ENCODE measurements at places on chromosomes 1 and 21.

DNA sequence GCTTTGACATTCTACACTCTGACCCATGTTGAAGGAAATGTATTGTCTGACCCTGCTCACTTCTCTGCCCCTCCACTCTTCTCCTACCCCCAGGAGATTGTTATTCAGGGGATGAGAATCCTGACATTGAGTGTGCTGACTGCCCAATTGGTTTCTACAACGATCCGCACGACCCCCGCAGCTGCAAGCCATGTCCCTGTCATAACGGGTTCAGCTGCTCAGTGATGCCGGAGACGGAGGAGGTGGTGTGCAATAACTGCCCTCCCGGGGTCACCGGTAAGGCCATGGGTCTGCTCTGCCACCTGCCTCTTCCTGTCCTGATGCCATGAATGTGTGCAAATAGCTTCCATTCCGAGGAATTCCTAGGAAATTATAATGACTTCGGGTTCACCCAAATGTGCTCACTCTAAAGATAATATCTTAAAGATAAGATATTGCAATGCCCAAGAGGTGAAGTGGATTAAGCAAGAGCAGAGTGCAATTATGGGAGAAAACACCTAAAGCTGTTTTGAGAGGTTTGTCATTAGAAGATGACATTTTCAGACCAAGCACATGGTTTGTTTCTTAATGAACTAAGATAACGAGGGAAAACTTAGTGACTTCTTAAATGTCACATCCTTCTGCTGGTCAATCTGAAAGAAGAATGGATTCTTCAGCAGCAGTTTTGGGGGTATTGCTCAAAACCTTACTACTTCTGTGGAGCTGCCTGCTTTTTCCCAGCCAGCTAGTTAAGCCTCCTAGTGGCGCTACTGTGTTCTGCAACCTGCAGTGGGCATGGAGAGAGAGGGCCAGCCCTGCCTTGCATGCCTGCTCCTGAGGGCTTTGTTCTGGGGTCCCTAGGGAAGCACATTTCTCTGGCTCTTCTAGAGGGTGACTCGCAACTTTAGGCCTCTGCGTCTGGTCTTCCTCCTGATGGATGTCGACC is 41.6 kb downstream of the LAMC2 start:
- no peak for DNase-seq

GRCh38 chr1:220882061-220882891 is 3.0 kb downstream of the HLX start:
- no peak for DNase-seq

- DNase-seq = no peak
These were observed 399.8 kb upstream of the LRRC7 start for GRCh38 chr1:69167876-69168275.

GRCh38 chr1:186155594-186155993 is 219.5 kb downstream of the TPR start:
- DNase-seq = no peak

DNA sequence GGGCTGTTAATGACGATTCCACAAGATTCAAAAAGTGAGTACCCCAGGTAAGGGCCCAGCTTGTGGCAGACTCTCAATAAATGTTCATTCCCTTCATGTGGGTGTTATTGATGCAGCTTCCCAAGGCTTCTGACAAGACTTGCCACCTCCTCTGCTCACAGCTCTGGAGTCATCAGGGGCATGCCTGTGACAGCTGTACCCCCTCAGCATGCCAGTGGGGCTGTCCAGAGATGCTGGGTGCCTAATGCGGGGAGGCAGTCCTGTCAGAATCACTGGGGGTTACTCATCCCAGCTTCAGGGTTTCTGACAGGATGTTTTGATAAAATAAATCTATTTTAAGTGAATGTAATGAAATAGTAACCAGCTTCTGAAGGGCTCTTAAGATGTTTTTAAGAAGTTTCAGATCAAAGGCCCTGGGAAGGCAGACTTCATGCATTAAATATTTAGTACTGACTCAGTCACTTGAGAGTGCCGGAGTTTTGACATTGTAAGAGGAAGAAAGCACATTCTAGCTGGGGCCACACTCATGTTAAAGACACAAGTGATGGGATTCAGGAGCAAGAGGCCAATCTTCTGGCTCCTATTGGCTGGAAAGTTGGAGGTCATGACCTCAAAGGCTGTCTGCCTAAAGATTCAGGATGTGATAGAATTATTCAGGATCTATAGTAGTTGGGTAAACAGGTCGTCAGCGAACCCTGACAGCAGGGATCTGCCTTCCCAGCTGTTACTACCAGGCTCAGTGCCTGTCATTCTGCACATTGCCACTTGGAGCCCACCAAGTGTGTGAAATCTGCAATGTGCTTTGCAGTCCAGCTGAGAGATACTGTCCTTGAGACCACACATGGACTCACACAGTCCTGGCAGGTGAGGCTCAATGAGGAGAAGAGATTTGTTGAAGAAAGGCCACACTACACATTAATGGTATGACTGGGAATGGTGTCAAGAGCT is 239.6 kb upstream of the BEND5 start:
- DNase-seq = no peak

DNA sequence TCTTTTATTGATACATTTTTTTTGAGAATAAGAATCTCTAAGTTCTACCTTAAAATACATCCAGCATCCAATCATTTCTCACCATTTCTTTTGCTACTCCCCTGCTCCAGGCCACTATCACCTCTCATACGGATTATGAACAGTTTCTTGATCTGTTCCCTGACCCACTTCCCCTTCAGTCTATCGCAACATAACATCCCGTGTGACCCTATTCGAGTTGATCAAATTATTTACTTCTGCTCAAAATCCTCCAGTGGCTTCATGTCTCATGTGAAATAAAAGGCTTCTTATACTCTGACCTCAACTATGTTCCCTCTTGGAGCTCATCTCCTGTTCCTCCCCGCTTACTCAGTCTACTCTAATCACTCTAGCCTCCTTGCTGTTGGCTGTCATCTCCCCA is 5.2 kb downstream of the ALG14 start:
- DNase-seq = no peak

DNA sequence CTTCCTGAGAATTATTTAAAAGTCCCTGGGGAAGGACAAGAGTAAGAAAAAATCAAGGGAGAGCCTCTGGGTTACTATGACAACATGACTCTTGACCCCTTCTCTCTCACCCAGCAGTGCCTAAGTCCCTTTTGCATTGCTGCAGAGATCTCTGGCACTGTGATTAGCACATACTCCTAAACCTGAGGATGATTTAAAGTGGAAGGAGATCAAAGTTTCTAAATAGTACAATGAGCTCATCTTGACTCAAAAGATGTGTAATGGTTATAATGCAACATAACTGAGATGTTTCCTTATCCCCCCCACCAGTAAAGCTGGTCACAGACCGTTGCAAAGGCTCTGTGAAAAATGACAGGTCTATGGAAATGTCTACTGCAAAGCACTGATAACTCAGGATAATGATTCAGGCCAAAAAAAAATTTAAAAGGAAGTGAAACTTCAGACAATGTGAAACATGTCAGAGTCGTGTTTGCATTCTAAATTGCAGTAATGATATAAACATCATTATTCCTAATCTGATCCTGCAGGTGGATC is 519.2 kb downstream of the KIF26B start:
- DNase-seq = no peak

- DNase-seq = no peak
These were observed 73.3 kb downstream of the TNFSF18 start for GRCh38 chr1:172977296-172978017.

DNA sequence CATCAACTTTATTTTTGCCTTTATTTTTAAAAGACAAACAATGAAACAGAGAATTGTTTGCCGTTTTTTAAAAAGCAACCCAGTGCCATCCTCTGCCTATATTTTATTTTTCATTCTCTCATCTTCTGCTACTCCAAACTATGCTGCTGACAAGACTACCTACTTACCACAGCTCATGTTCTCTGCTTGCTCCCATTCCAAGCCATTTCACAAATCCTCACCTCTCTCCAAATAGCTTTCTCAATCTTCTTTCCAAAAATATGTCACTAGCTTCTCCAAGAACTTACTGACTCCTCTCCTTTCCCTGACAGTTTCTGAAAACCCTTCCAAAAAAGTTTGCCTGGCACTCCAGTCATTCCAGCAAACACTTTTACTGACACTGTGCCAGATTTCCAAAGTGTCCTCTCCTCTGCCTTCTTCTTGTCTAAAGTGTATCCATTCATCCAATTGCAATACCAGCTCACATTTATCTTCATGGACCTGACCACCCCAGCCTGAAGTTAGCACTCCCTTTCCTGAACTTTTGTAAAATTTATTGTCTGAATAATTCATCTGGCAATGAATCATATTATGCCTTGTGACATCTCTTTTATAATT is 766.5 kb upstream of the B3GALT2 start:
- no peak for DNase-seq

GRCh38 chr1:233487408-233487807 is 126.5 kb upstream of the KCNK1 start:
- DNase-seq = no peak

Data from left renal pelvis (tissue), 4 donors.